ENCODE measurements at places on chromosomes 7 and 10. TPM values are rescaled to one million over a fixed set of nuclear protein-coding genes. Genes with fewer than 3 reads are reported as not detected.

The MMD2 gene
- not detected for total RNA-seq

The SPRN gene
- not detected for total RNA-seq

The EPO gene
- total RNA-seq: not detected

The STEAP2 gene
- total RNA-seq: not detected

The GDF10 gene
- not detected for total RNA-seq

The MAD1L1 gene
- 127 TPM for total RNA-seq

The ASZ1 gene
- not detected for total RNA-seq

The TSPAN12 gene
- not detected for total RNA-seq

The ABCB1 gene
- total RNA-seq: 2.8 TPM

The PRKRIP1 gene
- total RNA-seq: 31.9 TPM

The RPEL1 gene
- total RNA-seq: not detected

The BUD31 gene
- total RNA-seq: 94.2 TPM

The HOXA11 gene
- total RNA-seq: not detected

The OR2A12 gene
- total RNA-seq: not detected

The MBLAC1 gene
- 3.6 TPM for total RNA-seq

The TMEM184A gene
- not detected for total RNA-seq

The NKX1-2 gene
- total RNA-seq: not detected

The PLAC9 gene
- not detected for total RNA-seq

The TMEM130 gene
- total RNA-seq: not detected

The ZNF727 gene
- total RNA-seq: 0.57 TPM

The HGF gene
- not detected for total RNA-seq

The PIK3CG gene
- total RNA-seq: 42.9 TPM

The SOSTDC1 gene
- total RNA-seq: not detected

The RAB19 gene
- total RNA-seq: 7.2 TPM

The GARIN1A gene
- 0.92 TPM for total RNA-seq

The KCNMA1 gene
- not detected for total RNA-seq

The PARG gene
- 41.3 TPM for total RNA-seq

The KLHDC10 gene
- total RNA-seq: 16.7 TPM

The ZNF853 gene
- 0.30 TPM for total RNA-seq

The TMEM196 gene
- total RNA-seq: not detected

Data from activated CD4-positive, alpha-beta T cell treated with anti-CD3 and anti-CD28 coated beads, Interleukin-2, amount 10 ng/mL, durations not matched to agents 7 days and 5 days (primary cell).